ENCODE measurements at places on chromosomes 1 and 21.

DNA sequence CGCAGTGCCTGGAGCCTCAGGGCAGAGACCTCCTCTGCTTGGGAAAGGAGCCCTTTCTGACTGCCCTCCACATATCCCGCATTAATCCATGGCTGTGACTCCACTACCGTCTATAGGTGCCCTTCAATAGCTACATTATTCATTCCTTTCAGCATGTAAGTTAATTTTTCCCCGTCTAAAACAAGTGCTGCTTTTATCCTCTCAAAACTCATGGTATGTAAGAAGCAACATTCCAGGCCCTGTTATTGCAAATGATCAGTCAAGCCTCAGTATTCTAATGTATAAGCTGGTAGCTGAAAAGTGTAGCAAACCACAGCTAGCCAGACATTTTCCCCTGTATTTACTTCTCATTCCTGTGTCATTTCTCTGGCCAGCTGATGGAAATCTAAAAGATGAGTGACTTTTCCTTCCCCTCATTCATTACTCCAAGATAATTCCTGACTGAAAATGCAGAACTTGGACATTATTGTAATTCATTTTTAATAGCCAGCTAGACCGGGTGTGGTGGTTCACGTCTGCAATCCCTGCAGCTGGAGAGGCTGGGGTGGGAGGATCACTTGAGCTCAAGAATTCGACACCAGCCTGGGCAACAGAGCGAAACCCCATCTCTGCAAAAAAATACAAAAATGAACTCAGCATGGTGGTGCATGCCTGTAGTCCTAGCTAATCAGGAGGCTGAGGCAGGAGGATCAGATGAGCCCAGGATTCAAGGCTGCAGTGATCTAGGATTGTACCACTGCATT lies 88.5 kb upstream of the SOD1 start:
- DNase-seq: peak; percentile 67

DNA sequence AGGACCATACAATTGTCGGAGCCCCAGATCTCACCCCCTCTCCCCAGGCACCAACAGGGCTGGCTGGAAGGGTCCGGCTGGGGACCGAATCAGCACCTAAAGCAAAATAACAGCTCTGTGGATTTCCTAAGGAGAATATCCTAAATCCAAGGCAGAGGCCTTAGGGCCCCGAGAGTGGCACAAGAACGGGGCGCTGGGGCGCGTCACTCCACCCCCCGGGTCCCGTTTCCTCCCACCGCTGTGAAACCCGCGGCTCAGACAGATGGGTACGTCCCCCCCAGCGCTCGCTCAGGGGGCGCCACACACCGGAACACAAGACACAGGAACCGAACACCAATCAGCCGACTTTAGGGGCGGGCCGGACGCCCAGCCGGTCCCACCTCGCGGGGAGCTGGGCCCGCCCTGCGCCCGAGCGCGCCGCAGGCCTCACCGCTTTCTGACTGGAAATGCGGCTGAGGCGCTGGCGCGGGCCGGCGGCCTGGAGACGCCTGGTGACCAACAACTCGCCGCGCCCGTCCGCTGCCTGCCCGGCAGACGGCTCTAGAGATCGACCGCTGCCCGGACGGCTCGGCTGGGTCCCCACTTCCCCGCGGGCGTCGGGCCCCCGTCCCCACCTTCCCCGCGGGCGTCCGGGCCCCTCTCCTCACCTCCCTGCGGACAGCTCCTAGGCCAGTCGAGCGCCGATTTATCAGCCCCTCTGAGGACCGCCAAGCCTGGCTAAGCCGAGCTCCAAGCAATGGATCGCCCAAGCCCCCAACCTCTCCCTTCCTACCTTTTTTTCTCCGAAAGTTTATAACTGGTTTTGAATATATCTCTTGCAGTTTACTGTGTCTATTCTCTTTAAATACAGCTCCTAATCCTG lies at the start of gene HFM1:
Gene HFM1 (minus strand): TSS at position 687 of the 862 bp plus-strand sequence. CDS start 3,755 bp downstream, outside the sequence.
- DNase-seq: peak; percentile 69

- DNase-seq: no peak
These were observed 11.7 kb downstream of the ADAMTS1 start for GRCh38 chr21:26833460-26833939.

GRCh38 chr1:244665771-244666217 lies 12.9 kb downstream of the DESI2 start:
- peak; percentile 43 for DNase-seq

Measured in foreskin melanocyte (primary cell).